Stimulated activated CD4-positive, alpha-beta T cell treated with anti-CD3 and anti-CD28 coated beads, Interleukin-4, amount 100 ng/mL, for 48 hours (primary cell): ENCODE measurements at places on chromosomes 13 and 19.

GRCh38 chr19:51808333-51808986 is 13.5 kb downstream of the FPR3 start:
- no peak for DNase-seq

DNA sequence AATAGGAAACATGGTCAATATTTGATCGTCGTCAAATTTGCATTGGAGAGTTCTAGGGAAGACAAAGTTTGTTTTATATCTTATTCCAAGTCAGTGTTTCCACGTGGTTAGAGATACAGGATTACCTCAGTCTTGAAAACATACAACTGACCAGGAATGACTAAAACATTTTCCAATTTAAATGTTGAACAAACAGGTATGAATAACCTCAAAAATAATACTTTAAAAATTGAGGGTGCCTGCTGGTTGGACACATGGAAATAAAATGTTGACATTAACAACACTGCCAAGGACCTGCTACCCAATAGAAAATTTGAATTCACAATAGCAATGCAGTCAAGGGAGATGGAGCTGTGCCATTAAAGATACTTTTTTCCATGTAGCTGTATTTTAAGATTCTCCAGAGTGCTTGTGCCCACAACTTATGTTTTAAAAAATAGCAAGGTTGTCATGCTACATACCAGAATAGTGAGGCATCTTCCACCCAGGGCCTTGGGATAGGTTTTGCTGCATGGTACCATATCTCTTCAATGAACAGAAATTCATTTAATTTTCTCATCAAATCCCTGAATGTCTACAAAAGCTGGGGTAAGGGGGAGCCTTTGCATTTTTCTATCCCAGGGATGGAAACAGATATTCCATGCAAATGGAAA is 260.8 kb downstream of the EFNB2 start:
- no peak for DNase-seq

DNA sequence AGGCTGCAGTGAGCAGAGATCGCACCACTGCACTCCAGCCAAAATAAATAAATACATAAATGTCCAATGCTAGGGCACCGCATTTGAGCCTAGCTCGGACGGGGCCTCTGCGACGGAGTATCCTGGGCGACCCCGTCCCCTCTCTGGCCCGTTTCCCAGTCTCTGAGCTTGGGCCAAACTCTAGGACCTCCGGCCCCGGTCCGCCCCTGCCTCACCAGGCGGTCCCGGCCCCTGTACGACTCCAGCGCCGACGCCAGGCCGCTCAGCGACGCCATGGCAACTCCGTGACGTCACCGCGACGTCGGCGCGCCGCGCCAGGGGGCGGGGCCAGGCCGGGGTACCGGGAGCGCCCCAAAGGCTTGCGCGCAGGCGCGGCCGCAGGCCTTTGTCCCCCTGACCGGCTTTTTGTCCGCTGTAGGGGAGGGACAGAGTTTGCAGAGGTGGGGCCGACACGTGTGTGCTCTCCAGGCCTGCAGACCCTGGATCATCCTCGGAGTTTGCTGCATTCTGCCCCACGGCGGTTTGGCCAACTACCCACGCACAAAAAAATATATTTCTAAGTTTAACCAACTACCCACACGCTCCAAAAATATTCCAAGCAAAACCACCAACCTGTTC is at the start of gene PEX11G:
Gene PEX11G (minus strand): TSS at position 300 of the 618 bp plus-strand sequence. CDS start 25 bp downstream, at position 275.
- peak; percentile 91 for DNase-seq

DNA sequence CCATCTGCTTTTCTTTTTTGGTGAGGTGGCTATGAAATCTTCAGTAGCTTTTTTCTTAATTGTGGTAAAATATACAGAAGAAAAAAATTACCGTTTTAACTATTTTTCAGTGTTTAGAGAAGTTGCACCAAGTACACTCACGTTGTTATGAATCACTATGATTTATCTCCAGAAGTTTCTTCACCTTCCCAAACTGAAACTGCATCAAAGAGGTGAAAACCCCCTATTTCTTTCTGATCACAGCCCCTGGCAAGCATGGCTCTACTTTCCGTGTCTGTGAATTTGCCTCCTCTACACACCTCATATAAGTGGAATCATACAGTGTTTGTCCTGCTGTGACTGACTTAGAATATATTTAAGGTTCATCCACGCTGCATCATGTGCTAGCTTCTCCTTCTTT is 15.6 kb upstream of the SIGLEC10 start:
- no peak for DNase-seq

DNA sequence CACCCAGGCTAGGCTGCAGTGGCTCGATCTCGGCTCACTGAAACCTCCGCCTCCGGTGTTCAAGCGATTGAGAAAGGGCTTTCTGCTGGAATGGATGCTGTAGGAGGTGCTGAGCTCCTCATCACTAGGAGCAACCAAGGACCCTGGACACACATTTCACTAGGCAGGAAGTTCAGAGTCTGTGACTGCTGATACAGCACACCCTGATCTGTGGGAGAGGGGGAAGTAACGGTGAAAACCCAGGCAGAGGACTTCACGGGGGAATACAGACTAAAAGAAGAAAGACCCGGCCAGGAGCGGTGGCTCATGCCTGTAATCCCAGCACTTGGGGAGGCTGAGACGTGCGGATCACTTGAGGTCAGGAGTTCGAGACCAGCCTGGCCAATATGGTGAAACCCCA is 11.9 kb upstream of the NOTCH3 start:
- no peak for DNase-seq

DNA sequence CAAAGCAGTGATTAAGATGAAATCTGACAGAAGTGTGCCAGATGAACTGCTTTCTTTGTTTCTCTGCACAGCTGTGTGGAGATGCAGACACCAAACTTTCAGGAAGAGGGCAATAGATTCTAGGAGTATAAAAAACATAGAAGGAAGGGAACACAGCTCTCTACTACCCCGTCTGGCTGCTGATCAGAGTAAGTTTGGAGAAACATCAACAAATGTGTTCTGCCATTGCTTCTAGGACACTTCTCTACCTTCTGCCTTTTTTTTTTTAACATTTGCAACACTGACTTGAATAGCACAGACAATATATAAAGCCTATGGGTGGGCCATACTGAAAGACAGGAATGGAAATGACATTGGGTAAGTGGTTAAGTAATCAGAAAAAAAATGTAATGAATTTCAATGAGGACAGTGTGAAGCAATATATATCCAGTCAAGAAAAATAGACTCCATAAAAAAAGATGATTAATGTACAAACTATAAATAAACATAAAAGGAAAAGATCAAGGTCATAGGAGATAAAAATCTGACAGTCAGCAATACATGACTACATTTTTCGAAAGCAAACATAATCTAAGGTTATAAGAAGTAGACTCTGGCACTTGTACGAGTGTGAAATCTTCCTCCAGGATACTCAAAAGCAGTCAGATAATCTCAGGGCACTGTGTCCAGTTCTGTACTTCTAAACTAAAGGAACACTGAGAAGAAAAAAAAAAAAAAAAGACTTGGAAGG is 21.4 kb downstream of the NUFIP1 start:
- DNase-seq = no peak

DNA sequence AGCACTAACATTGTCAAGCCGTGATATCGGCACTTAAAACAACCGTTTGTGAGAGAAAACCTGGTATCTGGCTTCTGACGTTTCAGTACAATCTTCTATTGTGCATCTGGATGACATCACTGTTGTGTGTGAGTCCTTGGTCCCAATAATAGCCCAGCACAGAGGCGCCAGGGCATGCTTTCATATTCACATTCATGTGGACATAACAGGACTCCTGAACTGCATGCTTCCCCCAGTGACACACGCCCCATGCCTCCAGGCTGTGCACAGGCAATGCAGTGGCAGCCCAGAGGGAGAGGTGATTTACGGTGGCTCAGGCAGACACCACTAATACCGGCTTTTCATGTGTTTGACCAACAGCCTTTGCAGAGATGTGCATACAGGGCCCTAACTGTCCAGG is 58.1 kb downstream of the MRPL57 start:
- DNase-seq = no peak

GRCh38 chr19:31418692-31419430 is 69.6 kb upstream of the TSHZ3 start:
- no peak for DNase-seq

DNA sequence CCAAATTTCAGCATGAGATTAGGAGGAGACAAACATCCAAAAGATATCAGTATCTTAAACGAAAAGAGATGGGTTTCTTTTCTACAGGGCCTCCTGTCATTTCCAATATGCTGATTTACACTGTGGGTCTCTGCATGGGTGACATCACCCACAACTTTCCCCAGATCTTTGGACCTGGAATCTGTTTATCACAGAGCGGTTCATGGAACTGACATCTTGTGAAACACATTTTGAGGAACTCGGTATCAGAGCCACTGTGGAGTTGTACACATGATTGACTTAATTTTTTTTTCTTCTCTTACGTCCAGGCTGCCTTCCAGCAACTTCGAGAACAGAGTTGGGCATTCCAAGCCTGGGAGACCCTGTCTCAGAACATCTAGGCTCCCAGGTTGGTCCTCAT is 80.2 kb upstream of the SERP2 start:
- no peak for DNase-seq
